ENCODE measurements at places on chromosomes 3 and 15.

- no peak for DNase-seq
These were observed 5.2 kb downstream of the LCMT2 start for GRCh38 chr15:43325039-43325684.

- no peak for DNase-seq
These were observed 498 bp upstream of the SEMA4B start for GRCh38 chr15:90200534-90201129.

GRCh38 chr3:46375218-46375617 is 4.5 kb downstream of the CCR5 start:
- DNase-seq = no peak

- no peak for DNase-seq
These were observed 66.4 kb upstream of the NR2E3 start for GRCh38 chr15:71743861-71744382.

GRCh38 chr3:128426128-128426921 is 40.4 kb downstream of the DNAJB8 start:
- no peak for DNase-seq

DNA sequence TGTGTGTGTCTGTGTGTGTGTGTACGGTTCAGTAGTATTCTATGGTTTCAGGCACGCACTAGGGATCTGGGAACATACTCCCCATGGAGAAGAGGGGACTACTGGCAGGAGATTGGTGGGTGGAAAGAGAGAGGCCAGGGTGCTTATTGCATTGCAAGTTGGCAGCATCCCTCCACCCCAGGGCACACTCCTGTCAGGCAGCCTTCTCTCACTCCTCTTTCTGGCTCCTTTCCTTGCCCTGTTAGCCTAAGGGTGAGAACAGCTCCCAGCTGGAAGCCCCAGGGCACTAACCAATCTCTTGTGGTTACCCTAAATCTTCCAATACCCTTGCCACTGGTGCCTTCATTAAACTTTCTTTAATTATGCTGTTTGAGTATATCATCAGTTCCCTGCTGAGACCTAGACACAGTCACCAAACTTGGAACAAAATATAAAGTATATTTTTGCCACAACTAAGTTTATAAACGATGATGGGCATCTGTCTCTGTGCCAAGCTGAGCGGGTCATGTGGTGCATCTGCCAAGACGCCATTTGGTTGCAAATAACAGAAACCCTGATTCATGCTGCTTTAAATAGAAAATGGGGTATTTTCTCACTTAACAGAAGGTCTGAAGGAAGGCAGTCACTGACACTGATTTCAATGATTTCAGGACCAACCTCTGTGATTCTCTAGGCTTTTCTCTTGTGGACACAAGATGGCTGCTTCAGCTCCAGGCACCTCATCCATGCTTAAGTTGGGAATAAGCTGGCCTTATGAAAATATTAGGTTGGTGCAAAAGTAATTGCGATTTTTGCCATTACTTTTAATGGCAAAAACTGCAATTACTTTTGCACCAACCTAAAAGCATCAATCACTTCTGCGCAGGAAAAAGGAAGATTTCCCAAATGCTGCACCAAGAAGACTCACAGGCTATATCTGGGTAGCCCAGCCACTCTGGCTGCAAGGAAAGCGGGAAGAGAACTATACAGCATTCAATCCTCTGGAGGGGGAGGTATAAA is 476.9 kb upstream of the PROK2 start:
- no peak for DNase-seq

GRCh38 chr3:102536456-102536855 is 101.6 kb downstream of the ZPLD1 start:
- DNase-seq = no peak

DNA sequence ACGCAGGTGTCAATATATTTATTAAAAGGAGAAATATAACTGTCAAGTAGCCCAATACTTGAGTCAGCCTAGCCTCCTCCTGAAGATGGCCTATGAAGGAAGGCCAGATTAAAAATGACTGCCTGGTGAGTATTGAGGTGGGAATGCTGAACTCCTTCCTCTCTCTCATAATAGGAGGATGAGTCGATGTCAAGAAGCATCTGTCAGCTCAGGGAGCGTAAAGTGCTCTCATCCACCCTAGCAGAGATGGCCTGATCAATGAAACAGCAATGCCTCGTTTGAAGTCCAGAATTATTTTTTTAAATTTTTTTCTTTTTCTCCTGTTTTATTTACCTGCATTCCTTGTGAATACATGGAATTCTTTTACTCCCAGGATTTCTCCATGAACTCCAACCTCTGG is 58.3 kb downstream of the SCN10A start:
- DNase-seq = no peak

DNA sequence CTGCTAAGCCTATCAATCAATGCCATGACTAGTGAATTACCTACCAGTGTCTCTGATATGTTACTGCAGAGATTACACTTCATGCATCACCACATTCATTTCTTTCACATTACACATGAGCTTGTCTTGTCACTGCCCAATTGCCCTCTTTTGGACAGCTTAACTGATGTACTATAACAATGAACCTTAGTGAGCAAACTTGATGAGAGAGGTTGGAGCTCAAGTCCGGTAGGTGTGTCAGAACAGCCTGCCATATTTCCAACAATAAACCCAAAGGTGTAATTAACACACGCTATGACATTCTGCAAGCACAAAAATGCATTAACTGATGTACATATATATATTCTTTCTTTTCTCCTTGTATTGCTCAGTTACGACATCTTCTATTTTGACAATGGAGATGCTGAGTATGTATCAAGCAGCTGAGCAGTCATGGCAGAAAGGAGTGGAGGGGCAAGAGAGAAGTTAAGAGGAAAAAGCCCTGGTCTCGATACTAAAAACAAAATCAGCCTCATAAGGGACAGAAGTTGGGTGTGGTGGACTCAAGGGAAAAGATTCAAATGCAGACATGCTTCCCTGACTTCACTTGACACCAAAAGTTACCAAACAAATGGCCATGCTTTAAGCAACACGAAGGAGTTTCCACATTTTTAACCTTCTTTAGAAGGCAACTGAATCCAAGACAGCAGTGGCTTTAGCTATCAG is 538.2 kb downstream of the FOXP1 start:
- no peak for DNase-seq

- no peak for DNase-seq
These were observed 36.7 kb upstream of the ZBTB38 start for GRCh38 chr3:141331377-141332318.

GRCh38 chr3:178900029-178900646 is 171.5 kb downstream of the ZMAT3 start:
- DNase-seq = peak; percentile 99

- no peak for DNase-seq
These were observed 271.0 kb downstream of the EDEM1 start for GRCh38 chr3:5458526-5458925.

- no peak for DNase-seq
These were observed 17.3 kb upstream of the LRRK1 start for GRCh38 chr15:100901702-100902435.

- DNase-seq = no peak
These were observed 3.9 kb upstream of the DNASE1L3 start for GRCh38 chr3:58214484-58215316.

- DNase-seq = no peak
These were observed 4.3 kb downstream of the RYR3 start for GRCh38 chr15:33315044-33315443.

- no peak for DNase-seq
These were observed 25.2 kb downstream of the SNAPC5 start for GRCh38 chr15:66472176-66472999.

DNA sequence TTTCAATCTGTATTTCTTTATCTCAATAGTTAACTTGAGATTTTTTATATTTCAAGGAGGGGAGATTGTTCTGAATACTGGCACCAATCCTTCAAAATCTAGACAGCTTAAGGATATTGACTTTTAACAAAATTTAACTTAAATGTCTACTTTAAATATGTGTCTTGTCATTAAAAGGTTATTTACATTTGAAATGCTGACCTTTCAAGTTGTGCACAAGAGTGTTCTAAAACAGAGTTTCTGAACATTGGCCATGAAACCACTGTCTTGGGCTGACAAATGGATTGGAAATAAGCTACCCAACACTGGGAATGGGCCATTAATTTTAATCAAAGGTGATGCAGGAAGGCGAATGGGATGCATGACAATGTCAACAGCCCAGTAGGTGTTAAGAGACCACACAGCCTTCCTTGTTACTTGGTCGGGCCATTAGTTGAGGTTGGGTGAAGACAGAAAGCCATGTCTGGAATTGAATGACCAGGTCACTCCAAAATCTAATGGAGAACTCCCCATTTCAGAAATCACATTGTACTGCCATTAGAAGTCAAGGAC is 128.5 kb downstream of the CDIN1 start:
- DNase-seq = no peak

- no peak for DNase-seq
These were observed 70.2 kb upstream of the HRH1 start for GRCh38 chr3:11084098-11084497.

DNA sequence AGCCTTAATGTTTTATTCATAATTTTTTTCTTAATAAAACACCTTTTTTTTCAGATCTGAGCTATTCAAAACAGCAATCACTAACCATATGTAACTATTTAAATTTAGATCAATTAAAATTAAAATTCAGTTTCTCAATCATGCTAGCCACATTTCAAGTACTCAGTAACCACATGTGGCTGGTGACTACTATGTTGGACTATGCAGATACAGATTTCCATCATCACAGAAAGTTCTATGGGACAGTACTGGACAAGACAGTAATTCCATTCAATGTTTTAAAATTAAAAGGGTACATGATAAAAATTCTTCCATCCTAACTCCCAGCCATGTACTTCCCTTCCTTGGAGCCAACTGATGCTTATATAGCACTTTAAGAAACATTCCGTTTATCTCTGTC is 119.3 kb downstream of the GLDN start:
- no peak for DNase-seq

All from NCI-H1417 treated with DMSO at 0.1 percent for 48 hours (cell line).